Activated B cell treated with CpG ODN at 0.5 μM for 24 hours (primary cell): ENCODE measurements at places on chromosomes 6 and 20. TPM values are rescaled to one million over a fixed set of nuclear protein-coding genes. Genes with fewer than 3 reads are reported as not detected.

- H3K27ac ChIP-seq, result no peak overlapping the region
- H3K36me3 ChIP-seq, result peaks cover 43% of the 10 kb centered on the region
- H3K4me1 ChIP-seq, result peaks cover 34% of the 10 kb centered on the region
Measured at GRCh38 chr20:4918473-4918872, 82.8 kb downstream of the SLC23A2 start.

DNA sequence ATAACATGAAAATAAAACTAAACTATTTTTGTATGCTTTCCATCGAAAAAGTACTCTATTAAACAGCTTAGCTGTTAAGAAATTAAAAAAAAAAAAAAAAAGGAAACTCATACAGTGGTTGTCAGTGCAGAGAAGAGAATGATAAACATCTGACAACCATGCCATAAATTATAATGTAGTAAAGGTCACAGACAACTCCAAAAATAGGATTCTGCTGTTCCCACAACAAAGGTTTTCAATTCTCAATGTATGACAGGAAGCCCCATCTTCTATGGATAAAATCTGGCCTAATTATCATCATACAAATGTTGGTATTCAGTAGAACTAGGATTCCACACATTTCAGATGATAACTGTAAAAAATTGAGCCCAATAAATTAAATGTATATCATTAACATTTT is 5.0 kb downstream of the PLN start:
- H3K4me3 ChIP-seq, result no peak overlapping the region
- no peak overlapping the region for H3K27ac ChIP-seq
- no peaks in the 10 kb centered on the region for H3K4me1 ChIP-seq
- peaks cover 4% of the 10 kb centered on the region for H3K36me3 ChIP-seq
- H3K27me3 ChIP-seq, result no peaks in the 10 kb centered on the region

DNA sequence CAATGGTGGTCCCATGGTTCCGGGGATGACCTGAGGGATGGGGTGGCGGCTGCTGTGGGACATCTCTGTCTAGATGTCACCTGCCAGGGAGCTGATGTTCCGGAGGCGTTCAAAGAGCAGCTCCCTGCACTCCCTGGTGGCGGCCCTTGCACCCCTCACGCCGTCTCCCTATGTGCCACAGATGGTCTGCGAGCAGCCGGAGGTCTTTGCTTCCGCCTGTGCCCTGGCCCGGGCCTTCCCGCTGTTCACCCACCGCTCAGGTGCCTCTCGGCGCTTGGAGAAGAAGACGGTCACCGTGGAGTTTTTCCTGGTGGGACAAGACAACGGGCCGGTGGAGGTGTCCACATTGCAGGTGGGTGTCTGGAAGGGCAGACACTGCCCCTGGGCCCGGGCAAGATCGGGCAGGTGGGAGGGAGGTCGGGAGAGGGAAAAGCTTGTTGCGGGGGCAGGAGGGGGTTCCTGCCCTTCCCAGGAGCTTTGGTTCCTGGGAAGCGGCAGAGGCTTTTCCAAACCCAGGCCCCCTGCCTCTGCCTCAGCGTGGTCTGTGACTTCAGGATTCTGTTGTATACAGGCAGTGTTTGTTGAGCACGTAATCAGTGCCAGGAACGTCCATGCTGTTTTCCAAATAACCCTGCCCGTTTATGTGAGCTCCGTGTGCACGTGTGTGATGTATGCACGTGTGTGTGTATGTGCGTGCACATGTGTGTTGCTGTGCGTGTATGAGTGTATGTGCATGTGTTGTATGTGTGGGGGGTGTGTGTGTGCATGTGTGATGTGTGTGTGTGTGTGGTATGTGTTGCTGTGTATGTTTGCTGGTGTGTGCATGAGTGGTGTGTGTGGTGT is 1.9 kb downstream of the NPEPL1 start:
- no peak overlapping the region for H3K27ac ChIP-seq
- no peak for DNase-seq
- H3K36me3 ChIP-seq, result peaks cover 14% of the 10 kb centered on the region
- H3K27me3 ChIP-seq, result no peaks in the 10 kb centered on the region
- H3K4me3 ChIP-seq, result peak overlapping the region; percentile 75
- peaks cover 7% of the 10 kb centered on the region for H3K4me1 ChIP-seq

DNA sequence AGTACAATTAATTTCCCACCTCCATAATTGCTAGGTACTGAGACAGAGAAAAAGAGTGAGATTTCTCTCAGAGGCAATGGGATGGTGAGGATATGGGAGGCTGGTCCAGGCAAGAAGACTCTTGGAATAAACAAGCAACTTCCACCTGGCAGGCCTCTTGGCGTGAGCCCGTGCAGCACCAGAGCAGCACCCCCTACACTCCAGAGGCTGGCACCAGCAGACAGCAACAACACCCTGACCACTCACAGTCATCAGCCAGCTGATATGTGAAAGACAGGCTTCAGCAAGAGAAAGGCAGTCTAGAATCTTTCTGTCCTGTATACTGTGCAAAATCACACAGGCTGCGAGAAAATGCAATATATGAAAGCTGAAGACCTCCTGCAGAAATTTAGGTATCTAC is 59.7 kb downstream of the KIF13A start:
- H3K27ac ChIP-seq, result no peak overlapping the region
- peaks cover 2% of the 10 kb centered on the region for H3K4me1 ChIP-seq
- DNase-seq, result no peak
- H3K4me3 ChIP-seq, result no peak overlapping the region

MYH7B gene
- total RNA-seq, result 0.20 and 0.35 TPM in 2 replicates
